NCI-H82 (cell line): ENCODE measurements at places on chromosomes 7 and 10.

DNA sequence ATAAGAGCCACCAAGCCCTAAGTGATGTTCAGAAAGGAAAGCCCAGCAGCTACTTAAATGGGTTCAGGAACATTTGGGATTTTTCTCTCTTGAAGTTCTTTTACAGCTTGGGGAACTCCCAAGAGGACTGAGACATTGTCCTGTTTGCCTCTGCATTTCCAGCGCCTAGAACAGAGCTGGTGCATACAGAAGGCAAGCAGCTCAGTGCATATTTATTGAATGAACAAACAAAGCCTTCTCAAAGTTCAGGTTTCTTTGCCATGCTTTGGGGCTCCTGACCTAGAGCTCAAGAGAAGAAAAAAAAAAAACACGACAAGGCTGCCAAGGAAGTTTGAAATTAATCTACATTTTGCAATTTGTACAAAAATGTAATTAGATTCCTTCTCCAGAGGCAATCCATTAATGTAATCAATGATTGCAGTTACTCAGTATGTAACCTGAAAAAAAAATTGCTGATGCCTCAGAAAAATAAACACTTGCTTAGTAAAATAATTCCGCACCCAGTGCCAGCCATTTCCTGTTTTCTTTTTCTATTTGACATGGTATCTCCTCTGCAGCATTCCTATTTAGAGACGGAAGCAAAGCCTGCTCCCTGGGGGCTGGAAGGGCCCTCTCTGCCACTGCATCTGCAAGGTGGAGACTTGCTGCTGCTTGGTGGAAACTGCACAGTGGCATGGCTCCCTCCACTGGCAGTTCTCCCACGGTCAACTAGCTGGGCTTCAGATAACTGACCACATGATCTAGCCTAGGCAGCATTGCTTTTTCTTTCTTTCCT, 157.3 kb downstream of the TMEM178B start:
- DNase-seq: peak; percentile 41

GRCh38 chr10:68135362-68135761, 26.1 kb downstream of the MYPN start:
- DNase-seq: no peak

DNA sequence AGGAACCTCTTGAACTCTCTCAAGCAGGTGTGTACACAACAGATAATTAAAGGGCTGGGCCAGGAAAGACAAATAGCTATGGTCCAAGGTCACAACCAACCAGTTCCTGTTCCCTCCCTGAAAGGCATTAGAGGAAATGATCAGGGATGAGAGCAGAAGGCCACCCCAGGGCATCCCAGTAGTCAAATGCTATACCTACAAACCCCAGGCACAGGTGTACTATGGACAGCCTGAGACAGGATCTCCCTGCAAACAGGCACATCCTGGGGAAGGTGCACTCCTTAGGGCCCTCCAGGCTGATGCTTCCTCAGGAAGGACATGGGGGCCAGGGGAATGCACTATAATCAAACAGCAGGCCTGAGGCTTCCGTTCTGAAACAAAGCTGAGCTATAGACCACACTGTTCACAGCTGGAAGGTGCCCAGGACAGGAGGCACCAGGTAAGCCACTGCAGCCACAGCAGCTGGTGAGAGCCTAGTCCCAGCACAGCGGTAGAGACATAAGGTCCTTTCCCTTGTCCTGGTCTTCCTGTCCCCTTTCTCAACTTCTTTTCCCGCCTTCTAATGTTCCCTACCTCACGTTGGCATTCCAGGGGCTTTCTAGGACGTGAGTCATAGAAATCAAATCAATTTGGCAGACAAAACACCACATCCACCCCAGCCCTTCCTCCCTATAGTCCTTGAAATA, 13.3 kb downstream of the PARP12 start:
- DNase-seq: no peak

GRCh38 chr7:73963252-73963822, 64.6 kb upstream of the ELN start:
- DNase-seq: no peak

DNA sequence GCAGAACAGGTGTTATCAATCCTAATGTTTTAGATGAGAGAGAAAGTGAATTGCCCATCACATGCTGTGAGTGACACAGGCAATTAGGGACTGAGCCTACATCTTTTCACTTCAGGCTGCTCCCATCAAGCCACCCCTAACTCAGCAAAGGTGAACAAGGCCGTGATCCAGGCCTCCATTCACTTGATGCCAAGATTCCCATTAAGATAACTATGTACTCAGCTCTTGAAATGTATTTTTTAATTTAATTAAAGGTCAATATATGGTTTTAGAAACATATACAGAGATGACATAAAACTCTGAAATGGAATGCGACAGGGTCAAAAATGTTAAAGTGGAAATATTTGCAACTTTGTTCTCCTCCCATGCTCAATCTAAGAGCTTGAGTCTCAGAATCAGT, 27.9 kb upstream of the UBE2H start:
- DNase-seq: no peak

GRCh38 chr7:151243408-151244195, 4.9 kb downstream of the SMARCD3 start:
- DNase-seq: peak; percentile 24

DNA sequence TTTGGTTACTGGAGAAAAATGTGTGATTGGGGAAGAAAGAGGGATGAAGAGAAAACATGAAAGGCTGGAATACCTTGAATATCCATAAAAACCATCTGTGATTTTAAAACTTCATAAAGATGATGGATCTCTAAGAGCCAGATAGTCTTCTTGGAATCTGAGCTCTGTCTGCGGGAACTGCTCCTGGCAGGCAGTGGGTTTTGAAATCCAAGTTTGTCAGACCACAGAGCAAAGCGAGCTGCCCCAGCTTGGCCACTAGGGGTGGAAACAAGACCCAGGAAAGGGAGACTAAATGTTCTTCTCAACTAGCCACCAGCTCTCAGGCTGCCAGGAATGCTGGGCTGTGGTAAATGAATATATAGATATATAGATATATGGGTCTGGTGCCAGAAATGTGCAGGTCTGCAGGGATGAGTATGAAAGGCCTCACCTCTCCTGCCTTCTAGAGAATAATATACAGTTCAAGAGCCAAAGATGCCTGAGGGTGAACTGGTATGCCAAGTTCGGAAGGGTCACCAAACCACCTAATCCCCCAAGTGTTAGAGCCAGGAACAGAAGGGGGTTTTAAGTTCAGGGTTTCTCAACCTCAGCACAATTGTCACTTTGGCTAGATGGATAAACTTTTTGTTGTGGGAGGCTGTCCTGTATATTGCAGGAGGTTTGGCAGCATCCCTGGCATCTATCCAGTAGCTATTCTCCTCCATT, 208.8 kb downstream of the KCNMA1 start:
- DNase-seq: peak; percentile 51

- DNase-seq: no peak
Measured at GRCh38 chr10:112475575-112476218, 28.7 kb downstream of the VTI1A start.

- no peak for DNase-seq
Measured at GRCh38 chr7:155066417-155066950, 3.6 kb upstream of the HTR5A start.
